ENCODE measurements at places on chromosomes 4 and X.

DNA sequence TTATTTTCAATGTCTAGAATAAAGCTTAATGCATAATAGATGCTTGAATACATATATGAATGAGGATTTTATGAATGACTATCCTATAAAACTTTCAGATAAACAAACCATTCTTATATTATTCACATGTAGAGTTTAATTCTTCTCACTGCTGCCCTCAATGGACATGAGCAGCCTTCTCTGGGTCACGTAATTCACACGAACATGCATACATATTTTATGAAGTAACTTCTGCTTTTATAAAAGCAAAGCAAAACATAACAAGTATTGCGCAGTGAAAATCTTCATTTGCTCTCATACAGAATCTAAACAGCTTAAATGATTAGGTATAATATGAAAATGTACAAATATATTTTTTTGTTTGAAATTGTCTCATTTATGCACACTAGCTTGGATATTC, 116.7 kb downstream of the TMA16 start:
- DNase-seq, result no peak

DNA sequence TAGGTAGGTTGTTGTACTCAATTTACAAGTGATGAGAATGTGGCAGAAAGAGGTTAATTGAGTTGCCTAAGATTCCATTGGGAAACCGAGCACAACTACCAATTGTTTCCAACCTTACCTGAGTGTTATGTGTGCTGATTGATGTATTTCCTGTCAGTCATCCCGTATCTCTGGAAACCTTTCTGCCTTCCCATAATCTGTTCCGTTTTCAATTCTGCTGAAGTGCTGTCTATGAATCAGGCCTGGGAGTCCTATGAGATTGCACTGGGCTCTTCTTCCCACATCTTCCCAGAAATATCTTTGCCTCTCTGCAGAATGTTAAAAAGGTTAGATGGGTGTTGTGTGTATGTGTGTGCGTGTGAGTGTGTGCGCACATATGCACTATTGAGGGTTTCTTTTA, 229.5 kb upstream of the ANXA3 start:
- DNase-seq, result no peak

- DNase-seq, result no peak
Observed at GRCh38 chrX:10800796-10801195, 180.4 kb upstream of the MID1 start.

DNA sequence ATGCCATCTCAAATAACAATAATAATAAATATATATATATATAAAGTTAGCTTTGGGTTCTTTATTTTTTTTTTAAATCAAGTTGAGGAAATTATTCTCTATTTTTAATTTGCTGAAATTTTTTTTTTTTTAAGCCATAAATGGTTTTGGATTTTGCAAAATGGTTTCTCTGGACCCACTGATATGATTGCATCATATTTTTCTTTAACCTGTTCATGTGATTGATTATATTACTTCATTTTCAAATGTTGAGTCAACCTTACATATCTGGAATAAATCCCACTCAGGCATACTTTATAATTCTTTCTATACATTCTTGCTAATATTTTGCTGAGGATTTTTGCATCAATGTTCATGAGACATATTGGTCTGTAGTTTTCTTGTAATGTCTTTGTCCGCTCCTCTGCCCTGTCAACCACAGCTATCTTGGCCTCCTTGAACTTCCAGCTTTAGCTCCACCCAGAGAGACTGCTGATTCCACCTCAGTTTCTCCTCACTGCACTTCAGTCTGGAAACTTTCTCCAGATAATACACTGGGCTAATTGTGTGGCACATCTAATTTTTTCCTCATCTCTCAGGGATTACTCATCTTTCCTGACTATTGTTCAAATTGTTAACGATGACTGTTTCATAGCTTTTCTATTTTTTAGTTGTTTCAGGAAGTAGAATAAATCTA, 160.9 kb upstream of the GIMD1 start:
- DNase-seq, result no peak

DNA sequence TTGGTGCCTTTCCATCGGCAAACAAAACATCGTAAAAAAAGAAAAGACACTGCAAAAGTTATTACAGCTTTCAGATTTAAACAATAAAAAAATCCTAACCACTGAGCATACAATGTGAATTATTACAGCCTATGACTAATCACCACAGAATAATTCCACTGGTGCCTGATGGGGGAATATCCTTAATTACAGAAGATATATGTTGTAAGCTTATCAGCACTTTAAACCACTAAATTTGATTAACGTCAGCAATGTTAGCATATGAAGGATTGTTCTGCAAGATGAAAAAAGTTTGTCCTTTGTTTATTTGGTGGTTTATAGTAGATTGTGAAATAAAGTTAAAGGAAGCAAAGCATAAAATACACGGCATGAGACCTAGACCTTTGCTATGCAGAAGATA, 210.2 kb upstream of the ADAMTS3 start:
- DNase-seq, result no peak

- no peak for DNase-seq
Observed at GRCh38 chr4:126386512-126386911, 1071.8 kb downstream of the FAT4 start.

DNA sequence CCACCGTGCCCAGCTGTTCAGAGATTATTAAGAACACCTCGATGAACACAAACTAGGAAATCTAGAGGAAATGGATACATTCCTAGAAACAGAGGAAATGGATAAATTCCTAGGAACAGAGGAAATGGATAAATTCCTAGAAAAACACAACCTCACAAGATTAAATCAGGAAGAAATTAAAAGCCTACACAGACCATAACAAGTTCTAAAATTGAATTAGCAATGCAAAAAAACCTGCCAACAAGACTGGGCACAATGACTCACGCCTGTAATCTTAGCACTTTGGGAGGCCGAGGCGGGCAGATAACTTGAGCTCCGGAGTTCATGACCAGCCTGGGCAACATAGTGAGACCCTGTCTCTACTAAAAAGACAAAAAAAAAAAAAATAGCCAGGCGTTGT, 13.1 kb upstream of the IDS start:
- no peak for DNase-seq

DNA sequence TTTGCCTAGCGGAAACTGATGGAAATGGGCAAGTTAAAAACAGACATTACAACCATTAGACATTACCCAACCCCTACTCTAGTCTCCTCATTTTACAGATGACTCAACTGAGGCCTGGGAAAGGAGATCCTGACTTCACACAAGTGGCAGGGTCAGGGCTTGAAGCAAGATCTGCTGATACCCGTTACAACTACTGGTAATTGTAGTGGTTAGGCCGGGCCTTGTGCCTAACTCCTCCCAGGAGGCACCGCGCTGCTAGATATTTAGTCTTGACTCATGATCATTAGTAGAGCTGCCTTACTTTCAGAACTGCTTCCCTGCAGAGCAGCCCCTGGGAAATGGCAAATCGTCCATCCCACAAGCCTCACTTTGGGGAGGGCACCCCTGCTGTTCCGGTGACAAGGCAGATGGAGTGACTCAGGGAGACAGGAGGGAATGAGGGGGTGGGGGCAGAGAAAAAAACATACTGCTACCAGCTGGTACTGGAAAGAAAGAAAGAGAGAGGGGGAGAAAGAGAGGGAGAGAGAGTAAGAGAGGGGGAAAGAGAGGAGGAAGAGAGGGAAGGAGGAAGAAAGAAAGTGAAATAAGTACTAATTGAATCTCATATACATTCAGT, 12.2 kb downstream of the ARHGEF6 start:
- DNase-seq, result no peak

GRCh38 chrX:104833401-104833800, 267.4 kb downstream of the IL1RAPL2 start:
- no peak for DNase-seq

DNA sequence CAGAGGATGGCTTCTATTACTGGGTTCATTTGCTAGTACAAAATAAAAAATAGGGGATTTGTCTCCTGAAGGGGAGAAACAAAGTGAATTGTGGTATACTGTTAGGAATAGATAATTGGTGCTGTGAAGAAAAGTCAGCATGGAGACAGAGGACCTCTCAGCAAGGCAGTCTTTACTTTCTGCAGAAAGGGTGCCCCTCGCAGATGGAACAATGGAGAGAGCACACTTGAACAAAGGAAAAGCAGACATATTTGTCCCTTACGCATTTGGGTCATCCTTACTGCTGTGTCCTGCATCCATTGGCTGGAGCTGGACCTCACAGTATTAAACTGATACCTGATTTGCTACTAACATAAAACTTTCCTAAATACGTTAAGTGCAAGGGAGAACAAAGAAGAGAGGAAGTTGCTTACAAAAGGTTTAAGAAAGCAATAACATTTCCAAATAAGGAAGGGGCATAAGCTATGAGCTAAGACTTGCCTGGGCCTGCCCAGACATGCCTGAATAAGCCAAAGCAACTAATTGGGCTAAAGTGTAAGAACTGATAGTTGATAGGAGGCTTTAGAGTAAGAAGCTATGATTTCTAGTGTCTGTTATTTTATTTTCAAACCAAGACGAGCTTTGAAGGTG, 83.8 kb downstream of the CCKAR start:
- DNase-seq, result no peak

DNA sequence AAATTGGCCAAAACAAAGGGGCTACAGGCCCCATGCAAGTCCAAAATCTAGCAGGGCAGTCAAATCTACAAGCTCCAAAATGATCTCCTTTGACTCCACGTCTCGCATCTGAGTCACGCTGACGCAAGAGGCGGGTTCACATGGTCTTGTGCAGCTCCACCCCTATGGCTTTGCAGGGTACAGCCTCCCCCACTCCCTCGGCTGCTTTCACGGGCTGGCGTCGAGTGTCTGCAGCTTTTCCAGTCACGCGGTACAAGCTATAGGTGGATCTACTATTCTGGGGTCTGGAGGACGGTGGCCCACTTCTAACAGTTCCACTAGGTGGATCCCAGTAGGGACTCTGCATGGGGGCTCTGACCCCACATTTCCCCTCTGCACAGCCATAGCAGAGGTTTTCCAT, 99.2 kb upstream of the KCNIP4 start:
- DNase-seq, result no peak

- DNase-seq, result no peak
Observed at GRCh38 chr4:8775121-8775520, 96.5 kb downstream of the HMX1 start.

DNA sequence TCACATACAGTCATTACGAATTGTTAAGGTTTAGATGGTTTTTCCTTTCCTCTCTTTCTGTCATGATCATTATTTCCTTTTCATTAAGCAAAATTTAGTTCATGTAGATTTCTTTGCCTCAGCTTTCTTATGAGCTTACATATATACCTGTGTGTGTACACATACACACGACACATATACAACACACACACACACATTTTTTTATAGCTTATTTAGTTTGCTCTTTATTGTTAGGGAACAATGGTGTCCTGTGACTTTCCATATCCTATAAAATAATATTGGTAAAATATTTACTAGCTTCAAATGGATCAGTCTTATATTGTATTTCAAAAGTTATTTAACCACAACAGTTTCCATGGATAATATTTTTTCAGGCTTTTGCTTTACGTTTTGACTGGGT, 840.7 kb downstream of the PCDH18 start:
- no peak for DNase-seq

GRCh38 chr4:130722361-130722760, 1626.4 kb downstream of the C4orf33 start:
- no peak for DNase-seq

- DNase-seq, result no peak
Observed at GRCh38 chrX:119539872-119540271, 25.3 kb downstream of the STEEP1 start.

DNA sequence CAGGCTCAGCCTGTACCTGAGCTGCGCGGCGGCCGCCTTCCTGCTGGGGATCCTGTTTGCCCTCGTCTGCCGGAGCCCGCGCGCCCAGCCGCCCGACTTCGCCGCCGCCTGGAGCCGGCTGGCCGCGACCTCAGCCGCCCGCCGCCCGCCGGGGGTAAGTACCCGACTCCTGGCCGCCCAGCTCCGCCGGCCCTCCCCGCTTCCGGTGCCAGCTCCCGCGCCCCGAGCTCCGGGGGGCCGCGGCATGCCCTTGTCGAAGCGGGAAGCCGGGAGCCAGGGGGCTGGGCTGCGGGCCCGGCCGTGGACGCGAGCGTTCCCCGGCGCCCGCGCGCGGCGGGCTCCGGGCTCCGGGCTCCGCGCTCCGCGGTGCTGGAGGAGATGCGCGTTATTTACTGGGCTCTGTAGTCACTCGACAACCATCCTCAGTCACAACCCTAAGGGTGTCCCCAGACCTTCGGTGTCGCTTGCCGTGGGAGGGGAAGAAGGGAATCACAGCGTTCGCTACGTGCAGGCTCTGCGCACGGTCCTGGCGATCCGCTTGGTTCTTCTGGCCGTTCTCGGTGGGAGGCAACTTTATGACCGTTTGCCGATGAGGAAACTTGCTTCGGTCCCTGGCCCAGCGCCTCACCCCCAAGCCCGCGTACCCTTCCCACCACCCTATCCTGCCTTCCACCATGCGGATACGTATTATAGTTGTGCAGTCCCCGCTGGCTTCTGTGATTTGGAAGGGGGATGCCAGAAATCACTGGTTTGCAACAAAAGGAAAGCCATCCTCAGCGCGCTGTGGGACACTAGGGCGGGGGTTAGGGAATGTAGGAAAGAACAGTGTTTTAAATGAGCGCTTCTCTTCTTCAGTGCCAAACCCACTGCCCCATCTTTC, 944 bp downstream of the SNX25 start:
- peak; percentile 23 for DNase-seq

- no peak for DNase-seq
Observed at GRCh38 chr4:180539284-180539683, 1703.9 kb upstream of the TENM3 start.

DNA sequence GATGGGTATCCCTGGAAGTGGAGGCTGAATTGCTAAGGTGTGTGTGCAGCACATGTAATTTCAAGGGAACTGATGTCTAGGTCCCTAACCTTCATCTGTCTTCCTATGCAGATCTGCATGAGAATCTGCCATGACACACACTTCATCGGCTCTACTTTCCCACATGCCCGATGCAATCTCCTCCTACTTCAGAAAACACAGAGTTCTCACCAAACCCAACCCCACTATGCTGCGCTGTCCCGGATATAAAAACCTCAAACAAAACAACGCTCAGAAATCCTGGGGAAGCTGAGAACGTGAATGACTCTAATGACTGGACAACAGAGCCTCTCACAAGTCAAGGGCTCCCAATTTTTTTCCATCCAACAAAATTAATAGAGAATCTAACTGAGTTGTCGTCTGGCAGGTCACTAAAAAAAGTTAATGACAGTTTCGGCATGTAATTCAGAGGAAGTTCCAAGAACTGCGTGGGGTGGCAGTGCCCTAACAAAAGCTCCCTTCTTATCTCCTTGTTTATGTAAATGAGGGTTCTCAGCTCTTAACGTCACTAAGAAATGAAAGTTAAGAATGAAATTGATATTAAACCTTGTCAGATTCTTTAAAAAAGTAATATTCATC, 39.0 kb downstream of the STX18 start:
- DNase-seq, result peak; percentile 5

All from stimulated activated CD8-positive, alpha-beta memory T cell treated with anti-CD3 and anti-CD28 coated beads, Interleukin-4, amount 100 ng/mL, for 24 hours (primary cell).